SK-N-SH (cell line): ENCODE measurements at places on chromosomes 3 and 15.

DNA sequence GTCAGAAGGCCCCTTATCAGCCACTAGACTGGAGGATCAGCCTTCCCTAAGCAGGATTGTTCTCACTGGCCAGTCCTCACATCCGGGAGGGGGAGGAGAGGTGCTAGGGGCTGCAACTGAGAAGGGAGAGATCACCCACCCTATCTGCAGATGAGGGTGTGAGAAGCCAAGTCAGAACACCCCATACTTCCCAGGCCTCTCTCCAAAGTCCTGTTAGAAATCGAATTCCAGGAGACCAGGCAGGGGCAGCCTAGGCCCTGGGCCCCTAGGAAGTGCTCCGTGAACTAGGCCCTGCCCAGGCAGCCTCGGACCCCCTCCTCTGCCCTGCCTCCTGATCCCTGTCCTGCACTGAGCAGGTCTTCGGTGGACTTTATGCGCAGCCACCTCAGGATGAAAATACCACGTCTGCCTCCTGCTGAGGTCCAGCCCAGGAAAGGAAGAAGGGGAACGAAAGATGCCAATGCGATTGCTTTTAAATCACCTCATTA is 933 bp downstream of the DZIP1L start:
- H3K36me3 ChIP-seq = peaks cover 20% of the 10 kb centered on the region
- peak overlapping the region; percentile 93 for H3K4me3 ChIP-seq
- no peaks in the 10 kb centered on the region for H3K27me3 ChIP-seq
- DNase-seq = peak; percentile 64

DNA sequence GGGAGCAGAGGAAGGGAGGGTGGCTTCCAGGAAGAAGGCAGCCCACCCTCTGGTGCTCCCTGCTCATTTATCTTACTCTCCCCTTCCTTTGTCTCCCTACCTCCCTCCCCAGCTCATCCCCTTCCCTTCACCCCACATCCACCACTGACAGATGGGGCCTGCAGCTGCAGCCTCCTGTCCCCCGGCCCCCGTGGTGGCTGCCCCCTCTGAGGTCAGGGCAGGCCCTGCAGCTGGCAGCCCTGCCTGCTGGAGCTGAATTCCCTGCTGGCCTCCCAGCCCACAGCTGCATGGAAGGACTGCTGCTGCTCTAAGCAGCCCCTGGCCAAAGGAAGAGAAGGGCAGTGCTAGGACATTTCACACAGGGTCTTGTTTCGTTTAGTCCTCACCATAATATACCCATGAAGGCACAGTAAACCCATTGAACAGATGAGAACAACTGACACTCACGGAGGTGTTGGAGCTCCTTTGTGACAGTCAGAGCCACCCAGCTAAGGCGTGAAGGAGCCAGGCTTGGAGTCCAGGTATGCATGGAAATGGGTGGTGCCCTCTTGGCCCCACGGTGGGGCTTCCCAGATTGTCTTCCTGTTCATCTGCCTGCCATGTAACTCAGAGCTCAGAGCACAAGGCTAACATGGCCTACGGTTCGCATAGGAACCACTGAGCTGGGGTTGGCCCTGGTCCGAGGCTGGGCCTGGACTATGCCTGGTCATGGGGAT is 121.7 kb upstream of the PRR20G start:
- no peaks in the 10 kb centered on the region for H3K4me1 ChIP-seq
- H3K4me3 ChIP-seq = no peak overlapping the region
- H3K27me3 ChIP-seq = peaks cover 5% of the 10 kb centered on the region; the same call in 1 of the 2 replicates
- peak; percentile 17 for DNase-seq

DNA sequence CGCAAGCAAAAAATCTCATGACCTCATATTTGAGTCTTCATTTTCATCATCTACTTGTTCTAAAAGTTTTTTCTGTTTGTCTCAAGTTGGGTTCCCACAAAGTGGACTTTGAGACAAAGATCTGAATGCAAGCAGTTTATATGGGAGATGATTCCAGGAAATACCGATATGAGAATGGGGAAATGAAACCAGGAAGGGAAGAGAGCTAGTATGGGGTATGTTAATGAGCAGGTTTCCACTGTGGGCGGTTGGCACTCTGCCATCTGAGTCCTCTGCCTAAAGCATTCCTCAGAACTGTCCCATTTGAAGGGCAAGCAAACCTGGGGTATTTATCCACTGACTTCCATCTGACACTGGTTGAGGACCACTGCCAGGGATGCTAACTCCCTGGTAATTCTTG is 8.8 kb downstream of the ADPRH start:
- H3K36me3 ChIP-seq = no peaks in the 10 kb centered on the region
- H3K4me1 ChIP-seq = no peaks in the 10 kb centered on the region
- no peak overlapping the region for H3K4me3 ChIP-seq
- DNase-seq = no peak
- no peaks in the 10 kb centered on the region for H3K27me3 ChIP-seq

- no peak for DNase-seq
- no peak overlapping the region for H3K27ac ChIP-seq
- no peak overlapping the region for H3K4me3 ChIP-seq
These were observed 677.8 kb downstream of the NTRK3 start for GRCh38 chr15:87578776-87579175.

DNA sequence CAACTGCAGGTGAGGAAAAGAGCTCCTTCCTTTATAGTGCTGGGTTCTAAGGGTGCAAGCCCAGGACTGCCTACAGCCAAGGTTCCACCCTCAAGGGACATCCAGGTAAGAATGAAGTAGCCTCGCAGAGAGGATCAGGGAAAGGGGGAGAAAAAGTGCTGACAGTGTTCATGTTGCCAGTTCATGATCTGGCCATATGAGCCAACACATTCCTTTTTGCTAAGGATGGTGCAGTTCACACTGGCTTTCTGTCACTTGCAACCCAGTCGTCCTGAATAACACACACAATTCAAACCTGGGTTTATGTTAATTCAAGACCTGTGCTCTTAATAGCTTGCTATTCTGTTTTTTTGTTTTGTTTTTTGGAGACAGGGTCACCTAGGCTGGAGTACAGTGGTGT is 9.0 kb downstream of the CLN6 start:
- H3K4me3 ChIP-seq = no peak overlapping the region
- H3K27me3 ChIP-seq = no peaks in the 10 kb centered on the region
- H3K4me1 ChIP-seq = no peaks in the 10 kb centered on the region
- peaks cover 13% of the 10 kb centered on the region for H3K36me3 ChIP-seq
